Neural crest cell (in vitro differentiated cells): ENCODE measurements at places on chromosomes 16 and 17.

GRCh38 chr16:17160920-17161431 lies 309.8 kb downstream of the XYLT1 start:
- peak; percentile 60 for DNase-seq

DNA sequence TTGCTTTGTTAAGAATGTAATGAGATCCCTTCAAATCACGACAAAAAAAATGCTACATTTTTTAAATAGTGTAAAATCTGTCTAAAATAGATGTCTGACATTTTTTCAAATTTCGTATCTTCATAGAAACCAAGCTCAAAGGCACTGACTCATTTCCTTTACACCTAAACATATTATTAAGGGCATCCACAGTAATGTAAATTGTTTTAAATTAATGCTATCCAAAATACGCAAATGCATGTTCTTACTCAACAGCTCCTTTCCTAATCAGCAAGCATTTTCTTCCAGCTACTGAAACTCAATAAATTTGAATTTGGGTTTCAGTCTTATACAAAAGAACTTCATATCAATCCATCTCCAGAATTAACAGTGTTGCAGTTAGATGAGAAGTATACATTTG lies 4.3 kb downstream of the C16orf87 start:
- DNase-seq, result no peak

GRCh38 chr16:57556941-57557541 lies 14.6 kb downstream of the ADGRG5 start:
- DNase-seq, result no peak

DNA sequence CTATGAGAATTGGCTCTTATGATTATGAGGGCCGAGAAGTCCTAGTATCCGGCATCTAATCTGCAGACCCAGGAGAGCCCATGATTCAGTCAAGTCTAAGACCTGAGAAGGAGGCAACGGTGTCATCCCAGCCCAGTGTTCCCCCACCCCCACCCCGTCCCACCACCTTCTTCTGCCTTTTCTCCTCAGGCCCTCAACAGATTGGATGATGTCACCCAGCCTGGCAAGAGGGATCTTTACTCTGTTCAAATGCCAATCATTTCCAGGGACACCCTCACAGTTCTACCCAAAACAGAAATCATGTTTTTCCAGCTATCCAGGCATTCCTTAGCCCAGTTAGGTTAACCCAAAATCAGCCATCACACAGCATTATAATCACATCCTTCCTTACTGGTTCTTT lies 10.0 kb upstream of the GAA start:
- no peak for DNase-seq

DNA sequence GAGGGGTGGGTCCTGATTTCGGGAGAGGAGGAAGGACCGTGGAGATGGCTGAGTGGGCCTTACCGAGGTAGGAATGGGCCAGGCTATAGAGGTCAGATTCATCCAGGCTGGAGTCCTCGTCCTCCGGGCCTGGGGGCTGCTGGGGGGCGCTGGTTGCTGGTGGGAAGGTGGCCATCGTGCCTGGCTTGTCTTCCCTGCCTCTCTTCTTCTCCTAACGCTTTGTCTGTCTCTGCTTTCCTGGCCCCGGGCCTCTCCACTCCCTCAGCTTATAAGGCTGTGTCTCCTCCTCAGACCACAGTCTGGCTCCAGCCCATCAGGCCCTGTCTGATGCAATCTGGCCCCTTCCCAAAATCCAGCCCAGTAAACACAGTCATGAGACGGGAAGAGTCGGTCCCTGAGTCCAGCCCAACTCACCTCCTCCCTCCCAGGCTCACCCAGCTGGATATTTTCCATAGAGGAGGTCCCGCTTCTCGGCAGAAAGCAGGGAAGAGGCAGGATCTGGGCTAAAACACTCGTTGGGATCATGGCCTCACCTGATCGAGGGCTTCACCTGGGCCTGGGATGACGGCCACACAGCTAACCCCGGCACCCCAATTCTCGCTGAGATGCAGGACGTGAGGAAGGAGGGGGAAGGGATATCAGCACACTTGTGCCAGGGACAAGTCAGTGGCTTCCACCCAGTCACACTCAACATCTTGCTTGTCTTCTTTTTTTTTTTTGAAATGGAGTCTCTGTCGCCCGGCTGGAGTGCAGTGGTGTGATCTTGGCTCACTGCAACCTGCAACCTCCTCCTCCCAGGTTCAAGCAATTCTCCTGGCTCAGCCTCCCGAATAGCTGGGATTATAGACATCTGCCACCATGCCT lies at the start of gene NUPR1:
NUPR1 (minus strand) TSS at position 242 of the 864 bp plus-strand sequence; CDS start at position 175, 67 bp downstream.
- no peak for DNase-seq

DNA sequence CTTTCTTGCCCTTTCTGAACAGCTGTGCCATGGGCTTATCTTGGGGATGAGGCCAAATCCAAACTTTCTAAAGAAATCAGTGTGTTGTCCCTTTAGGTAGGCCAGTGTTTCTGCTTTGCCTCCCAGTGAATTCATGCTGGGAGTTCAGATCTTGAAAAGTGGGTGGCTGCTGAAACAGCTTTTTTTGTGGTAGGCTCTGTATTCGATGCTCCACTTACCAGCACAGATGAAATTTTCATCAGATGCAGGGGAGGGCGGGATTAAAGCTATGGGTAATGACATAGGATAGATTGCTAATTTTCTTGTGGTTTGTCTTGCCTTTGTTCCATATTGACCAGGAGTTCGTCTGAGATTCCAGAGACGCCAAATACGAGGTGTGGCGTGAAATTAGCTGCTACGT lies 2.8 kb downstream of the SOCS7 start:
- no peak for DNase-seq

- DNase-seq, result no peak
Observed at GRCh38 chr16:79933603-79934002, 333.1 kb upstream of the MAF start.

GRCh38 chr16:86619239-86619794 lies 41.0 kb downstream of the FOXL1 start:
- no peak for DNase-seq

GRCh38 chr16:56825826-56826225 lies 39.2 kb upstream of the SLC12A3 start:
- no peak for DNase-seq

DNA sequence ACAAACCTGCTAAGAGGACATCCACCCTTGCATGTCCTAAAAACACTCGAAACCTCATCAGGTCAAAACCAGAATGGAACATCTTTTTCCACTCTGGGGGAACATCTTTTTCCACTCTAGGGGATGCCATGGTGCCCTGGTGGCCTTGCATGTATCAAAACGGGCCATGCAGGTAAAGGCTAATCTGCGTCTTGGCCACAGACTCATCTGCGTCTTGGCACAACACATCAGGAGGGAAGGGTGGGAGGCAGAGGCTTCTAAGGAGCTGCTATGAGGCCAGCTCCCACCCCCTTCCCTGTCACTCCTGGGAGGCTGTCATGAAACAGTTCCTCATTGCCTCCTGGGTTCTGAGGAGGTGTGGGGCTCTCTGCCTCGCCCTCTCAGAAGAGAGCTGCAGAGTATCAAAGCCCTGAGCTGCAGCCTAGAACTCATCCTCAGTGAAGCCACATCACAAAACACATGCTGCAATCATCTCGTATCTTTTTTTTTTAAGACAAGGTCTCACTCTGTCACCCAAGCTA lies 27.6 kb downstream of the PARN start:
- DNase-seq, result no peak

DNA sequence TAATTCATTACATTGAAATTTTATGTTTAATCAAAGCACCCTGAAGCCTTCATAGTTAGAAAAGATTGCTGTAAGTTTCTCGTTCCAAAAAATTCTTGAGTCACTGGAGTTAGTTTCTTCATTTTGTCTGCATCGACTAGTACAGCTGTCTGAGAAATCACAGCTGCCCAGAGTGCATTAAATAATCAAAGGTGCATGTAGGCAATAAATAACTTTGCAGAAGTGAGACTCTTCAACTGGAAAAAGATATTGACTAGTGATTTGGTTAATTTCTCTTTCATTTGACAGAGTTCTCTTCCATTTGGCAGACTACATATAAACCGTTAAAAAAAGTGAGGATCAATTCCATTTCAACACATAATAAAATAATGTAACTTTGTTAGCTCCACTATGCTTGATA lies 234.0 kb downstream of the CNTNAP4 start:
- DNase-seq, result no peak
